ENCODE measurements at places on chromosomes 1 and 21. TPM values are rescaled to one million over a fixed set of nuclear protein-coding genes. Genes with fewer than 3 reads are reported as not detected.

EPHA2 gene
- 38.5 TPM for total RNA-seq

RBP7 gene
- not detected for total RNA-seq

DNA sequence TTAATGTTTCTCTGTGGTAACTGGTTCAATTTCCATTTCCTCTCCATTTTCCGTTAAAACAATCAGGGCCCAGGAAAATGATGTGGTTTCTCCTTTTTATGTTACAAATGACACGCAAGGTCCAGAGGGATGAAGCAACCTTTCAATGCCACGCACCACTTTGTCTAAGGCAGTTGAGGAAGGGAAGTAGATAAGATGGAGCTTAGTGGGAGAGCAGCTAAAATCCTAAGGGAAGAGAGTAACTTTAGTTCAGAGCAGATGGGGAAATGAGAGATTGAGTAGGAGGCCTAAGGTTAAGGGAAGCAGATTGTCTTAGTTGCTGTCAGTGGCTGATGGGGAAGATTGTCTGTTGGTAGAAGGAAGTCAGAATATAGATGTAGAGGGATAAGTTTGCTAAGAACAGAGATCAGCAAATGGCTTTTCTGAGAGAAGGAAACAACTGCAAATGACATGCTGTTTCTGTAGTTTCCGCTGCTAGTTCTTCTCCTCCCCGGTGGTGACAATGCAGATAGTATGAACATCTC, 660 bp downstream of the CD1C start:
- no peak for DNase-seq

EPHA10 gene
- total RNA-seq = not detected

DNA sequence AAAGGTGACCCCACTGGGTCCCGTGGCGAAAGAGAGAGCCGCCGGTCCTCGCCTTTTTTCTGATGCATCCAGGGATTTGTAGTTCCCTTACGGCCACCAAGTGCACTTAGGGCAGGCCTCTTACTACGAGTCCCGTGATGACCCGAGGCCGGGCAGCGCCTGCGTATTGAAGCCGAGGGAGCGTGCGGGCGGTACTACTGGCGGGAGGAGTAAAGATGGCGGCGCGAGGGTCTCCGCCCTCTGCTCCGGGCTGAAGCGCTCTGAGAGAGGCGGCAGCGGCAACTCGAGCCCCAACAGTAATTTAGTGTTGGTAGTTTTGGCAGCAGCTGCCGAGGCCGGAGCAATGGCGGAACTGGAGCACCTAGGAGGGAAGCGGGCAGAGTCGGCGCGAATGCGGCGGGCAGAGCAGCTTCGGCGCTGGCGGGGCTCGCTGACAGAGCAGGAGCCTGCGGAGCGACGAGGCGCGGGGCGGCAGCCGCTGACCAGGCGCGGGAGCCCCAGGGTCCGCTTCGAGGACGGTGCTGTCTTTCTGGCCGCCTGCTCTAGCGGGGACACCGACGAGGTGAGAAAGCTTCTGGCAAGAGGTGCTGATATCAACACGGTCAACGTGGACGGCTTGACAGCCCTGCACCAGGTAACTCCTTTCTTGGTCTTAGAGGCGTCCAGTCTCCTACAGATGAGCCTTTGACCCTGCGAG, at the start of gene PPP1R12B:
Gene PPP1R12B, plus strand, starts transcription at position 191 of the 697 bp plus-strand sequence. Its CDS starts 153 bp downstream, at position 344.
- DNase-seq = peak; percentile 99

- peak; percentile 58 for DNase-seq
Measured at GRCh38 chr21:36200081-36200561, 43.5 kb downstream of the DOP1B start.

- DNase-seq = no peak
Measured at GRCh38 chr1:99659755-99660210, 13.9 kb downstream of the PALMD start.

DNA sequence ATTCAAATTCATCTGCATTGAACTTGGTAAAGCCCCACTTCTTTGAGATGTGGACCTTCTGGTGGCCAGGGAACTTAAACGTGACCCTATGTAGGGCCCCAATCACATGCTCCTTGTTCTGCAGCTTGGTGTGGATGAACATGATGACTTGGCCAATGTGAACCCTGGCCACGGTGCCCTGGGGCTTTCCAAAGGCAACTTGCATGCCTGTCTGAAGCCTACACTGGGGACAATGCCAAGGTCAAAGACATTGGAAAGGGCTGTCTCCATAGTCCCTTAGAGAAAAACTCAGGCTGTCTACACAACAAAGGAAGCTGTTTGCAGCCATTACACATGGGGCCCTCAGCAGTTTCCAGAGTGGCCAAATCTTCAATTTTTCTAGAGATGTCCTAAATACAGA, 8.9 kb upstream of the VPS13D start:
- no peak for DNase-seq

- no peak for DNase-seq
Measured at GRCh38 chr1:162175379-162176081, 106.0 kb downstream of the NOS1AP start.

SLAMF7 gene
- not detected for total RNA-seq

GRCh38 chr1:152901631-152902030, 6.7 kb upstream of the IVL start:
- no peak for DNase-seq

C1QC gene
- total RNA-seq = not detected

TTC22 gene
- total RNA-seq = not detected

- DNase-seq = no peak
Measured at GRCh38 chr1:83508485-83509151, 490.3 kb downstream of the TTLL7 start.

DNA sequence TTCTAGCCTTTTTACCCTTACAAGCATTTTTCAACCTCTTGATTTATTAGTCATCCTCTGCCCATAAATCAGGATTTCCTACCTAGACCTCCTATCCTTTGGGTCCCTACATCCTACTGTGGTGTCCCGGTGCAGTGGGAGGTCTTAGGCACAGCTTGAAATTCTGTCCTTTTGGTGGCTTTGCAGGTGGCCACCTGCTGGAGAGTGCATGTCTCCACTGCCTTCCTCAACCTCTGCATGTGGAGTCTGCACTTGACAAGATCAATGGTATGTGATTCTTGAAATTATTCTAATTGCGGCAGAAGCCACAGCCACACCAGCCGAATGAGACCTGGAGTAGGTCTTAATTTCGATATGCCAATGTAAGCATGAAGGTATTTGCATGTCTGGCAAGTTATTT, 11.4 kb upstream of the KCNA3 start:
- no peak for DNase-seq

ADORA3 gene
- total RNA-seq = not detected

PROK1 gene
- total RNA-seq = not detected

KIF14 gene
- 2.0 TPM for total RNA-seq

DCLRE1B gene
- total RNA-seq = 11.4 TPM

GRCh38 chr1:240666568-240667198, 54.7 kb upstream of the GREM2 start:
- DNase-seq = no peak

DNA sequence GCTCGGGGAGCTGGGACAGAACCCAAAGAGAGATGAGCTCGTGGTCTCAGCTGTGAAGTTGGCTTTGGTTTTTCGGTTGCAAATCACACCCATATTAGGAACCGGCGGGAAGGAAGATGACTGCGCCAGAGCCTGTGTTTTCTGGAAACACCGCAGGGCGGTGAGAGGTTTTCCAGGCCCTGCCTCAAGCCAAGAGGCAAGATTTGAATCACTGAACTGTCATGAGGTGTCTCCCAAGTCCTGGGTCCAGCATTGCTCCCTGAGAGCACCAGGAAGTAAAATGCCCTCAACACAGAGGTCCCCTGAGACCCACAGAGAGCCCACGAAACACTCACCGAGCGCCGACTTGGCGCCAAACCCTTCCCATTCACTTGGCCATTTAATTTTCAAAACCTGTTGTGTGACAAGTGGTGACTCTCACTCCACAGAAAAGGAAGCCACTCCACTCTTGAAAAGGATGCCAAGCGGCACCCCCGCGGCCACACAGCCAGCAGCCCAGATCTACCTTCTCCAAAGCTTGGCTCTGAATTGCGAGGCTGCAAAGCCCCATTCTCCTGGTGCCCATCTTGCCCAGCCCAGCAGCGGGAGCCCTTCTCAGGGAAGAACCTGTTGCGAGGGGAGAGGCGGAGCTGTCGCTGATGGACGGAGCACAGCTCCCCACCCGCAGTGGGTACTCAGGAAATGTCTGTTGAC, 99.0 kb upstream of the RUNX3 start:
- DNase-seq = no peak

DNA sequence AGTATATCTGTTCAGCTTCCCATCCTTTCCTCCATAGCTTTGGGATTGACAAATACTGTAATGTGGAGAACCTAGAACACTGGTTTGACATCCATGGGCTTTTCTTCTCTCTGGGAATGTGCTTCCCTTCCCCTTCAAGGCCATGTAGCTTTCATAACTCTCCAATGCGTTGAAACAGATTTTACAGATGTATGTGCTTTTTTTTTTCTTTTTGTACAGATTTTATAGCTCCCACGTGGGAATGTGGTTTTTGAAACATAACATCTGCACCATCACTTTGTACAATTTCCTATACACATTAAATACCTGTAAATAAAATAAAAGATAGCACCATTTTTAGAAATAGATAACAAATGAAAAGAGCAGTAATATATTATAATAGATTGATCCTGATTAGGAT, 138.5 kb upstream of the TMPRSS15 start:
- no peak for DNase-seq

AMY1C gene
- not detected for total RNA-seq

GRCh38 chr1:213443415-213443814, 392.4 kb downstream of the RPS6KC1 start:
- no peak for DNase-seq

NR1I3 gene
- not detected for total RNA-seq

GRCh38 chr1:55484173-55484572, 269.0 kb upstream of the USP24 start:
- no peak for DNase-seq

- no peak for DNase-seq
Measured at GRCh38 chr1:214003233-214003632, 15.5 kb downstream of the PROX1 start.

- DNase-seq = no peak
Measured at GRCh38 chr21:26751305-26751704, 93.9 kb downstream of the ADAMTS1 start.

- DNase-seq = no peak
Measured at GRCh38 chr1:218475275-218475674, 130.1 kb downstream of the TGFB2 start.

ADAMTS5 gene
- 52.2 TPM for total RNA-seq

MMEL1 gene
- total RNA-seq = 0.92 TPM

HSPB7 gene
- 160 TPM for total RNA-seq

DNA sequence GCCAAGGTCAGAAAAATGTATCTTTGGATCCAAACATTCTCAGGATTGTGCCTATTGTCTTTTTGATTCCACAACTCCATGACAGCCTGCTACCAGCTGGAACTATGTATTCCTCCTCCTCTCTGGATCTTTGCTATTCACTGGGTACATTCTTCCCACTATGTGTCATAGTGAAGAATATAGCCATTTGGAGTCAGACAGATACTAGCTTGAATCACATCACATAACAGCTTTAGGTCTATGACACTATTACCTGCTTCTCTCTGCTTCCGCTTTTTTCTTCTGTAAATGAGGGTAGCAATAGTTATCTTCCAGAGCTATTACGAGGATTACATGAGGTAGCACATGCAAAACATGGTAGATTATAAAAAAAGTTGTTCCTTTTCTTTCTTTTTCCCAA, 5.4 kb upstream of the EXO1 start:
- DNase-seq = no peak

DNA sequence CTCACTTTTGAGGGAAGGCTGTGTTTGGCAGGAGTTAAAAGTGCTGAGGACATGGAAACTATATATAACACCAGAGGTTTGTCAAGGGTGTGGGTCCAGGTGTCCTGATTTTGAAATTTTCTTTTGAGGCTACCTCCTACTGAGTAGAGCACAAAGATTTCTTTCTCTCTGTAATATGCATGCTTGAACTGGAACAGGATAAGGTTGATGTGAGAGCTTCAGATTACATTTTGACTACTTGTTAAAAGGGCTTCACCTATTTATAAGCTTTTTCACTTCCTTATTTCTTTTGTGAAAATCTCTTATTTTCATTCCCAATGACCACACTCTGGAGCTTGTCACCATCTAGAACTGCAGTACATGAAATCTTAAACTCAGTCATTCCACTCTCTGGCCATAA, 59.8 kb upstream of the PLA2G4A start:
- DNase-seq = no peak

DNA sequence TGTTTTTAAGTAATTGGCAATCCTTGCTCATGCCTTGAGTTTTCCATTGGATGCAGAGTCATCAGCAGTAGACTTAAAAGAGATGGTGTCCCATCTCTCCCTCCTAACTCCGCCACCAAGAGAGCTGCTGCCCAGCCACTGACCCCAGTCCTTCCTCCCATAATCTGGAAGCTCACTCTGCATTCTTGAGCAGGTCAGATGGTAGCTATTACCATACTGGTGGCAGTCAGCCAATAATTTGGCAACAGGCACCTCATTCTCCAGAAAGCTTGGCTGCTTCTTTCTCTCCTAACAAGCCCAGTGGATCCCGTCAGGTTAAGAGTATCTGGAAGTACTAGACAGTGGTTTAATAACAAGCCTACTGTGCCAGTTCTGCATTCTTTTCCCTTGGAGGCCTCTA, 272.1 kb downstream of the ZNF648 start:
- no peak for DNase-seq

DNA sequence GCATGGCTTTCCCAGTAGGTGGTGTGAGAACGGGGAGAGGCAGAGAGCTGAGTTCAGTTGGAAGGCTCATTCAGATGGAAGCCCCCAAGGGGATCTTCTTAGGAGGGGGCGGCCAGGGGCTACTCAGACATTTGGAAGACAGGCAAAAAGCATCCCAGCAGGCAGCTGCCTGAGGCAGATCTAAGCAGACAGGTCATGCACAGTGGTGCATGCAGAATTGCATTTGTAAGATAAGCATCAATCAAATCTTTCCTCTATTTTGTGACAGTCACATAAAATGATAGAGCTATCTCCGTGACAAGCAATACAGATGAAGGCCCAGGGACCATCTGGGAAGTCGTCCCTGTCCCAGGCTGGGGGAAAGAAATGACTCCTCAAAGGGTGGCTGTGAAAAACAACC, 3.8 kb downstream of the RAB3B start:
- peak; percentile 19 for DNase-seq

- no peak for DNase-seq
Measured at GRCh38 chr1:37068897-37069296, 34.6 kb upstream of the GRIK3 start.

GRCh38 chr1:209751627-209752231, 4.1 kb upstream of the TRAF3IP3 start:
- DNase-seq = no peak

LRRC71 gene
- total RNA-seq = not detected

DNA sequence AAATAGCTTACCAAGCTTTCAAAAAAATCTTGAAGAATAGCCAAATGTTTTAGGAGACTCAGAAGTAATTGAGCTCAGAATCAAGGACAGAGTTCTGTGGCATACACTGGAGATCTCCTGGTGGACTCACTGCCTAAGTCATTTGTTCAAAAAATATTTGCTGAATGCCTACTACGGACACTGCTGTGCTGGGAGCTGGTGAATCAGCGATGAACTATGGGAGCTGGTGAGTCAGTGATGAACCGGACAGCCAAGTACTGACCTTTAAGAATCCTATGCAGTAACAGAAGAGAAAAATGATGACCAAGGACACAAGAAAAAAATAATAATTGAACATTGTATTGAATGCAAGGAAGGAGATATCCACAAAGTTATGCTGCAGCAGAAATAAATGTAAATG, 717.9 kb upstream of the CXADR start:
- DNase-seq = no peak

GRCh38 chr1:154208677-154209388, 2.7 kb upstream of the CFAP141 start:
- DNase-seq = no peak

ETNK2 gene
- total RNA-seq = 10.2 TPM

PGLYRP4 gene
- not detected for total RNA-seq

Data from chondrocyte (in vitro differentiated cells).